ENCODE measurements at places on chromosomes 2 and 18.
A peak's percentile ranks its signal among the peaks of the same experiment; 100 is the strongest.

- DNase-seq, result no peak
These were observed 62.6 kb downstream of the ETAA1 start for GRCh38 chr2:67459761-67460160.

DNA sequence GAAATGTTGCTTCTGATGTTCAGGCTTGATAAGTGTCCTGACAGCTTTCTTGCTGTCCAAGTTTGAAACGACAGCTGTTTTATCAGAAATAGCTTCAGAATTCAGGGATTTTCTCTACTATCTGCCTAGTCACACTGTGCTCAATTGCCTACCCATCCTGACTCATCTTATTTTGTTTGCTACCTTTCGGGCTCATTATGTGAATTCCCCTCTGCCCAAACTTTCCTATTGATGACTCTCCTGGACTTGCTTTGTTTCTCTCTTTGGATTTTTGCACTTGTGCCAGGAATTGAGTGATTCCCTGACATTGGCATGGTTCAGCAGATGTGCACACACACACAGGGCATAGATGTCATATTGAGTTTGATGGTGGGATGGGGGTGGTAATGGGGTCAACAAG is 1052.6 kb upstream of the PIK3C3 start:
- no peak for DNase-seq

- peak; percentile 55 for DNase-seq
These were observed 1.3 kb downstream of the FMNL2 start for GRCh38 chr2:152336119-152336853.

GRCh38 chr2:230759481-230760167 is 47.0 kb downstream of the CAB39 start:
- no peak for DNase-seq

DNA sequence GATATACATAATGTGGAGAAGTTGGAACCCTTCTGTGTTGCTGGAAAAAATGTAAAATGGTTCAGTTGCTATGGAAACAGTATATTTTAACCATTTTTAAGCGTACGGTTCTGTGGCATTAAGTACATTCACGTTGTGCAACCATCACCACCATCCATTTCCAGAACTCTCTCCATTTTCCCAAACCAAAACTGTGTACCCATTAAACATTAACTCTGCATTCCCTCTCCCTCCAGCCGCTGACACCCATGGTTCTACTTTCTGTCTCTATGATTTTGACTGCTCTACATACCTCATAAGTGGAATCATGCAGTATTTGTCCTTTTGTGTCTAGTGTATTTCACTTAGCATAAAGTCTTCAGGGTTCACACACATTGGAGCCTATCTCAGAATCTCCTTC is 67.3 kb downstream of the LDLRAD4 start:
- DNase-seq, result no peak

Measured in endothelial cell (in vitro differentiated cells).